LHCN-M2 (cell line): ENCODE measurements at places on chromosomes 2 and 18. TPM values are rescaled to one million over a fixed set of nuclear protein-coding genes. Genes with fewer than 3 reads are reported as not detected.

The GGCX gene
- total RNA-seq, result 115 and 134 TPM in 2 replicates

The SLC9A2 gene
- total RNA-seq, result not detected in 2 replicates

The FEV gene
- total RNA-seq, result not detected in 2 replicates

GRCh38 chr18:55179835-55180234 is 220.6 kb upstream of the CCDC68 start:
- no peak for DNase-seq

- no peak for DNase-seq
These were observed 853 bp upstream of the OSBPL6 start for GRCh38 chr2:178193496-178193822.

GRCh38 chr2:57075226-57075625 is 891.4 kb downstream of the CCDC85A start:
- DNase-seq, result peak; percentile 41

DNA sequence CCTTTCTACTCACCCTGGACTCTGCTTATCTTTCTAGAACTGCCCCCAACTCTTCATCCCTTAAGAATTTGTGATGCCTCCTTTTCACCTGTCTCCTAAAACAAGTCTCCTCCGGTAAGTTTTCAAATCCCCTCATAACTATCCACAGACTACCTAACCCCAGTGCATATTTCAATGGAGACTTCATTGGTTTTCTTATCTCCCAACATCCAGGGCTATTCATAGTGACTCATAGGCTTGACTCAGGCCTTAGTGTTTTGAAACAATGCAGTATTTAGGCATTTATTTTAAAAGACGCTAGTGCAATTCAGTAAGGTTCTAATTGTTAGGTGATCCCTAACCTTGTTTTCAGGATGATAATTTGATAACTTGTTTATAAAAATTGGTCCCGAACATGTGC is 399.2 kb downstream of the CPS1 start:
- DNase-seq, result peak; percentile 33

DNA sequence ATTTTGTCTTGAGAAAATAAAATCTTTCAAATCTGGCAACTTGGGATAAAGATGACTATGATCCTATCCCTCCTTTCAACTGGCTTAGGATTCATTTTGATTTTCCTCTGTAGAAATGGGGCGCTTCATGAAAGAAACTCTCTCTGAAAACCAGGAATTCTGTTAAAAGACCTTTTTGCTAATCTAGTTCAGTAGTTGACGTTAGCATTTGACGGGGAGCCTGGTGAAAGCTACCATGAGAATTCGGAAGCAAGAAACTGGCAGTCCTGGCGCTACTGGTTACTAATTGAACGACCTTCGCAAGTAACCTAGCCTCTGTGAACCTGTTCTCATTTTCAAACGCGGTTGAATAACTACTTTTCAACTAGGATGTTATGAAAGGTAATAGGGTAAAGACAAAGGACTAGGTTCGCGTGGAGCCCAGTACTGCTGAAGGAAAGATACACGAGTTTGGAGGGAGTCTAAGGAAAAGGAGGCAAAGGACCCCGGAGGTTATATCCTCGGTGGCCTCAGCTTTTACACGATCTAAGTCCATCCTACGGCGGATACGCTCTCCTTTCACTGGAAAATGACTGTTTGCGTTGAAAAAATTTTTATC is 604 bp upstream of the STK11IP start:
- DNase-seq, result peak; percentile 23

GRCh38 chr18:38557006-38557405 is 991.4 kb upstream of the CELF4 start:
- no peak for DNase-seq

GRCh38 chr2:41498781-41499180 is 549.0 kb upstream of the PKDCC start:
- no peak for DNase-seq

GRCh38 chr2:230634146-230634545 is 78.5 kb upstream of the CAB39 start:
- DNase-seq, result no peak

DNA sequence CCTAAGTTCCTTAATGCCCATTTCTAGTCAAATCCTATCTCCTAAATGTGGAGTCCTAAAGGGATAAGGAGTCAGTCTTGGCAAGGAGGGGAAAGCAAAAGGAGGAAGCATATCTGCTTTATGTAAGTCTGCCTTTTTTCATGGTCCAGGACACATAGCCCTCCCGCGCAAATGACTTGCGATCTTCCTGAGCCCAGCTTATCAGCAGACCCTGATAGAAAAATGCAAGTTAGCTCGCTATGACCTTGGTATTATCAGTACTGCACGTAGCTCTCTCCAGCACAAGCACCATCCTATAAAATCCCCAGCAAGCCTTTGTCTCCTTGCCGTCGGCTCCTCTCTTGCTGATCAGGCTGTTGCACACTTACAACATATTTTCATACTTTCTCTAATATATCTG is 281.4 kb upstream of the KCNH7 start:
- DNase-seq, result no peak

DNA sequence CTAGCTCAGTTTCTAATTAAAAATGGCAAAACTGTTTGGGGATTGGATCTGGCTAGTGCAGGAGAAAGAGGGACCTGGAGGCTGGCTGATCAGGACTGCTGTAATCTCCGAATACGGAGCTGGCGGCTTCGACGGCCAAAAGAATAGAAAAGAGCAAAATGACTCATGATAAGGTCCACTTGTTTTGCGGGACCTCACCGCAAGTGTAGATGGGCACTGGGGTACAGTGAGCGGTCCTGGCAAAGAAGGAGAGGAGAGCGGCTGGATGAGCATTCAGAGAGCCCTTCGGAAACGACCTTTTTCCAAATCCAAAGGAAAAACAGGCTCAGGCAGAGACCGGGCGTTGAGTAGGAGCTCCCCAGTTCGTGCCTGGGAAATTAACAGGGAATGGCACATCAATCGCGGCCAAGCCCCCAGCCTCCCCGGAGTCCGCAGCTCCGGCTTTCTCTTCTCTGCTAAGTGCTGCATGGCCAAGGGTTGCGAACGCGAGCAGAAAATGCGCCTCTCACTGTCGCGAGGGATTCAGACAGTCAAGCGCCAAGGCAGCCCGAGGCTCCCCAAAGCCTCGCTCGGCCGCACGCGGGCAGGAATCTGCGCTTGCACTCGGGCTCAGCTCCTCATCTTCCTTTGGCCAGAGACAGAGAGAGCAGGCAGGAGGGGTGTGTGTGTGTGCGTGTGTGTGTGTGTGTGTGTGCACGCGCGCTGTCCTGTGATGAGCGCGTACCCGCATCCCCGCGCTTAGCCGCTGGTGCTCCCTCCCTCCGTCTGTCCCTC is 1.8 kb downstream of the DCC start:
- DNase-seq, result no peak

- DNase-seq, result no peak
These were observed 49.2 kb downstream of the LPIN1 start for GRCh38 chr2:11795590-11795989.

- DNase-seq, result no peak
These were observed 34.4 kb upstream of the PMAIP1 start for GRCh38 chr18:59865241-59865986.

- peak; percentile 27 for DNase-seq
These were observed 61.8 kb downstream of the TBC1D8 start for GRCh38 chr2:101089419-101089818.
